Osteocyte (in vitro differentiated cells): ENCODE measurements at places on chromosomes 7 and 10.
A peak's percentile ranks its signal among the peaks of the same experiment; 100 is the strongest.

GRCh38 chr7:103574576-103574975 is 128.6 kb upstream of the SLC26A5 start:
- H3K4me1 ChIP-seq, result peaks cover 2% of the 10 kb centered on the region
- H3K27me3 ChIP-seq, result no peaks in the 10 kb centered on the region
- no peak for DNase-seq
- no peak overlapping the region for H3K4me3 ChIP-seq

DNA sequence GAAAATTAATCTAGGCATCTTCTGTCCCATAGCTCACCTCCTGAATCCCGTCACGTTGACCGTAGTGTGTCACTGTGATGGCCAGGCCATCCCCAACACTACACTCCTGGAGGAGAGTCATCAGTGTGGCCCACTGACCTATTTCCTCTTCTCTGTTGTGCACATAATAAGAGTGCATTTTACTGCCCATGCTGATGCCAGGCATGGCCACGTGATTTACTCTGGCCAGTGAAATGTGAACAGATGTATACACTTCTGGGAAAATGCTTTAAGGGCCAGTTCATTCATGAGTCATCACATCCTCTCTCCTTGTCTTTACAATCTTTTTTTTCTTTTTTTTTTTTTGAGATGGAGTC is 101.9 kb upstream of the PIP4K2A start:
- H3K27me3 ChIP-seq, result no peaks in the 10 kb centered on the region
- no peak overlapping the region for H3K4me3 ChIP-seq
- H3K27ac ChIP-seq, result peak overlapping the region; percentile 94
- no peak for DNase-seq

GRCh38 chr7:5709347-5709950 is 72.0 kb downstream of the RNF216 start:
- H3K36me3 ChIP-seq, result peaks cover 53% of the 10 kb centered on the region
- peaks cover 20% of the 10 kb centered on the region for H3K4me1 ChIP-seq
- DNase-seq, result no peak
- no peaks in the 10 kb centered on the region for H3K27me3 ChIP-seq

DNA sequence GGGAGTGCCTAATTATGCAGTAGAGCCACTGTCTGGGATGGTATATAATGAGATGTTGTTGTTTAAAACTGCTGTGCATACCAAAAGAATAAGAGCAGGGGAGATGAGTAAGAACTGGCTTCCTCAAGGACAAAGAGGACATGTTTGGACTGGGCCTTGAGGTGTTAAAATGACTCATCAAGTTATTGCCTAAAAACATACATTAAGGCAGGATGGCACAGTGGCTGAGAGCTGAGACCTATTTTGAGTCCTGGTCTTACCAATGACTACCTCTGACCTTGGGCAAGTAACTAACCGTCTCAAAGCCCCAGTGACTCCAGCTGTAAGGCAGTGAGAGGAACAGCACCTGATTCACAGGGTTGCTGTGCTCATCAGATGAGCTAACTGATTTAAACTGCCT is 71.1 kb downstream of the CFAP58 start:
- DNase-seq, result no peak
- no peak overlapping the region for H3K27ac ChIP-seq
- no peaks in the 10 kb centered on the region for H3K36me3 ChIP-seq
- peaks cover 4% of the 10 kb centered on the region for H3K27me3 ChIP-seq
- no peaks in the 10 kb centered on the region for H3K4me1 ChIP-seq
- H3K4me3 ChIP-seq, result no peak overlapping the region

DNA sequence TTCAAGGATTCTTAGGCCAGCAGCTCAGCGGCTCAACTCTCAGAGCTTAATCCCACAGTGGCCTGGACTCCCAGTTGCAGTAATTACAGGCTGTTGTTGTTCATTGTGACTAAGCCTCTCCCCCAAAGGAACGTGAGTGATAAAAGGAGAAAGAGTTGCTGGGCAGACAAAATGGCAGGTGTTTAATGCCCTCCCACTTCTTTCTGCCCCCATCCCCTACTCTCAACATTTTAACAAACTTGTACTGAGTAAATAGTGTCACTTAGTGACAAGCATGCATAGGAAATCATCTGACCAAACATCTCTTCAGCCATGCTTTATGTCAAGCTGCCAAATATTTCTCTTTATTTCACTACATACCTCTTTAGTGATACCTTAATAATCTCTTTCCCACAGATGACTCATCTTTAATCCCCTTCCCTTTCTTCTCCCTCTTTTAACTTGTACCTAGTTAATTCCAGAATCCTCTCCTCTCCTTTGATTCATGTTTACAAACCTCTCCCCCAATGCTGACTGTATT is 12.4 kb upstream of the MTERF1 start:
- no peak overlapping the region for H3K4me3 ChIP-seq
- H3K36me3 ChIP-seq, result no peaks in the 10 kb centered on the region

- peaks cover 7% of the 10 kb centered on the region for H3K36me3 ChIP-seq
- H3K4me3 ChIP-seq, result no peak overlapping the region
- DNase-seq, result no peak
- no peak overlapping the region for H3K27ac ChIP-seq
- no peaks in the 10 kb centered on the region for H3K27me3 ChIP-seq
Measured at GRCh38 chr7:133491846-133492652, 239.2 kb downstream of the EXOC4 start.

GRCh38 chr10:11682851-11683250 is 59.3 kb upstream of the ECHDC3 start:
- H3K4me3 ChIP-seq, result no peak overlapping the region
- H3K36me3 ChIP-seq, result no peaks in the 10 kb centered on the region
- H3K4me1 ChIP-seq, result peaks cover 6% of the 10 kb centered on the region
- no peak overlapping the region for H3K27ac ChIP-seq

- no peaks in the 10 kb centered on the region for H3K36me3 ChIP-seq
- no peaks in the 10 kb centered on the region for H3K4me1 ChIP-seq
- DNase-seq, result no peak
- no peak overlapping the region for H3K4me3 ChIP-seq
- no peak overlapping the region for H3K27ac ChIP-seq
- no peaks in the 10 kb centered on the region for H3K27me3 ChIP-seq
Measured at GRCh38 chr10:123804716-123805115, 86.9 kb downstream of the CPXM2 start.

GRCh38 chr7:32347244-32347828 is 142.8 kb downstream of the LSM5 start:
- no peaks in the 10 kb centered on the region for H3K4me1 ChIP-seq
- H3K27ac ChIP-seq, result no peak overlapping the region
- no peaks in the 10 kb centered on the region for H3K36me3 ChIP-seq
- no peak overlapping the region for H3K4me3 ChIP-seq
- H3K27me3 ChIP-seq, result peaks cover 13% of the 10 kb centered on the region

GRCh38 chr10:28127881-28128280 is 129.0 kb upstream of the ODAD2 start:
- H3K4me3 ChIP-seq, result no peak overlapping the region
- no peaks in the 10 kb centered on the region for H3K27me3 ChIP-seq
- peaks cover 16% of the 10 kb centered on the region for H3K4me1 ChIP-seq
- H3K36me3 ChIP-seq, result peaks cover 56% of the 10 kb centered on the region
- DNase-seq, result no peak

GRCh38 chr10:71435571-71436267 is 39.0 kb downstream of the CDH23 start:
- H3K4me3 ChIP-seq, result no peak overlapping the region
- peaks cover 39% of the 10 kb centered on the region for H3K27me3 ChIP-seq
- H3K27ac ChIP-seq, result no peak overlapping the region
- no peaks in the 10 kb centered on the region for H3K36me3 ChIP-seq

- H3K27ac ChIP-seq, result peak overlapping the region; percentile 98
- peaks cover 12% of the 10 kb centered on the region for H3K36me3 ChIP-seq
- no peak for DNase-seq
- H3K4me1 ChIP-seq, result peaks cover 55% of the 10 kb centered on the region
- H3K27me3 ChIP-seq, result no peaks in the 10 kb centered on the region
- peak overlapping the region; percentile 82 for H3K4me3 ChIP-seq
Measured at GRCh38 chr10:103915796-103916195, 2.2 kb downstream of the STN1 start.

GRCh38 chr7:151895631-151896031 is 18.7 kb upstream of the PRKAG2 start:
- peaks cover 57% of the 10 kb centered on the region for H3K27me3 ChIP-seq
- H3K36me3 ChIP-seq, result no peaks in the 10 kb centered on the region
- peaks cover 5% of the 10 kb centered on the region for H3K4me1 ChIP-seq
- no peak overlapping the region for H3K4me3 ChIP-seq
- no peak overlapping the region for H3K27ac ChIP-seq

GRCh38 chr7:150338166-150338829 is 3.1 kb downstream of the RARRES2 start:
- no peak overlapping the region for H3K4me3 ChIP-seq
- peaks cover 27% of the 10 kb centered on the region for H3K27me3 ChIP-seq
- H3K27ac ChIP-seq, result no peak overlapping the region
- no peak for DNase-seq
- H3K4me1 ChIP-seq, result peaks cover 6% of the 10 kb centered on the region

- peaks cover 50% of the 10 kb centered on the region for H3K4me1 ChIP-seq
- H3K36me3 ChIP-seq, result no peaks in the 10 kb centered on the region
- peak overlapping the region; percentile 94 for H3K27ac ChIP-seq
- H3K27me3 ChIP-seq, result no peaks in the 10 kb centered on the region
- H3K4me3 ChIP-seq, result no peak overlapping the region
Measured at GRCh38 chr10:29804025-29804852, 169.5 kb upstream of the SVIL start.

DNA sequence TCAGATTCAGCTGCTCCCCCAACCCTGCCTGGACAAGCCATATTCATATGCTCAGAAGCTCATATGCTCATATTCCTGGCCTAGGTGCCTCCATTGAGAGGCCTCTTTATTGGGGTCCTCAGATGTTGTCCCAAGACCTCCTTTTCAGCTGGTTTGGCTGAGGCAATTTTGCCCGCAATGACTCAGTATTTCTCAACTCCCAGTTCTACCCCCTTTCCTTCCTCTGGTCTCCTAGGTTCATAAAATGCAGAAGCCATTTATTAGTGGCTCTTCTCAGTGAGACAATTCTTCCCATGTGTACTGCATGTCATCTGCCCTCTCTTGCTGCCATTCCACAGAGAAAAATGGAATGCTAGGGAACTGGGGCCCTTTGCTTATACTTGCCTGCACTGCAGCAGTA is 110.7 kb downstream of the INHBA start:
- no peak for DNase-seq
- H3K4me1 ChIP-seq, result no peaks in the 10 kb centered on the region
- no peak overlapping the region for H3K27ac ChIP-seq
- no peak overlapping the region for H3K4me3 ChIP-seq
- peaks cover 6% of the 10 kb centered on the region for H3K36me3 ChIP-seq

DNA sequence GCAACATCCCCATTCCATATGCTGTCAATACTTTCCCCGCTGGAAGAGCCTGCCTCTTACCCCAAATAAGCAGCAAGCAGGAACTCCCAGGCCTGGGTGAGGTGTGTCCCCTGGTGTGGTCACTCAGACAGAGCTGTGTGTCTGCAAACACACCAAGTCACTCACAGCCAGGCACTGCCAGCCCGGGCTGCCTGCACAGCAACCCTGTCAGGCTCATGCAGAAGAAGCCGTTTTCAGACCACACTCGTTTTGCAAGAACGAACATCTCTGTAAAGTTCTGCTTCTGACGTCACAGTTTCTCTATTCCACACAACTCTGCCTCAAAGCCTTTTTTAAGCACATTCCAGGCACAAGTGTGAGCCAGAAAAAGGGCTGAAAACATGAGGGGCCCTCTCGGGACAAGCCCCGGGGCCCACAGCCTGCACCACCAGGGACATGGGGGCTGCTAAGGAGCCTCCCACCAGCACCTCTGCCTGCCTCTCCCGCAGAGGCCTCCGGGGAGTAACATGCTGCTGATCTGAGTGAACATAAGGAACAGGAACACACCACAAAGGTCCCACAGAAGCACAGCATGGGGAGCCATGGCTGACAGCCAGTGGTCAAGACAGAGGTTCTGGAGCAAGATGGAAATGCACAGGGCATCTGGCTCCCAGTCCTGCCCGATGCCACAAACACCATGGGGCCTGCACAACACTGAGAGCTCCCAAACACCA is 11.4 kb downstream of the PTPRN2 start:
- H3K27me3 ChIP-seq, result no peaks in the 10 kb centered on the region
- no peak overlapping the region for H3K4me3 ChIP-seq
- H3K27ac ChIP-seq, result no peak overlapping the region
- H3K36me3 ChIP-seq, result no peaks in the 10 kb centered on the region

GRCh38 chr7:34747867-34748727 is 90.1 kb downstream of the NPSR1 start:
- H3K4me3 ChIP-seq, result no peak overlapping the region
- H3K4me1 ChIP-seq, result peaks cover 13% of the 10 kb centered on the region

DNA sequence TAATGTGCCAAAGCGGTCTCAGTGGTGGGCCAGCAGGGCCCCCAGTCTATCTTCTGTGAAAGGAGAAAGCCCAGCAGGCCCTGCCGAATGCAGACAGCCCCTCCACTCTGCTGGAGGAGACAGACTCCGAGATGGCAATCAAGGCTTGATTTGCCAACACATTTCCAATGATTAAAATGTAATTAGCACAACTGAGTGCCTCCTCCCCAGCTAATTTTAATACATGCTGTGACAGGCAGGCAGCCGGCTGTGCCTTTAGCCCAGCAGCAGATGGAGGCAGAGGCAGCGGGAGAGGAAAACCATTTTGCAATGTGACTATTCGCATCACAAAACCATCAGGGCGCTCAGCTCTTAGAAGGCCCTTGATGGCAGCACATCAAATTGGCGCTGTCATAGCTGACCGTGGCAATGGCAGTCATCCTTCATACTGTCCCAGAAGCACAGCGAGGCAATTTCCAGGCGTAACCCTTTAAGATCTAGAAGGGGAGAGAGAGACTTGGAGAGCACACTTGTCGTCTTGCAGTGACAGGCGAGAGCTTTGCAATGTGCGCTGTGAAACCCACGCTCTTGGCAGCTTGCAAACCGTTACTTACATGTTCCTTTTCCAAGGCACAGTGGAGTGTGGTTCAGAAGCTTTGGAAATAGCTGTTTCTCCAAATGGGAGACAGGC is 714.8 kb upstream of the GALNT17 start:
- DNase-seq, result no peak
- H3K27ac ChIP-seq, result no peak overlapping the region
- H3K4me1 ChIP-seq, result no peaks in the 10 kb centered on the region

DNA sequence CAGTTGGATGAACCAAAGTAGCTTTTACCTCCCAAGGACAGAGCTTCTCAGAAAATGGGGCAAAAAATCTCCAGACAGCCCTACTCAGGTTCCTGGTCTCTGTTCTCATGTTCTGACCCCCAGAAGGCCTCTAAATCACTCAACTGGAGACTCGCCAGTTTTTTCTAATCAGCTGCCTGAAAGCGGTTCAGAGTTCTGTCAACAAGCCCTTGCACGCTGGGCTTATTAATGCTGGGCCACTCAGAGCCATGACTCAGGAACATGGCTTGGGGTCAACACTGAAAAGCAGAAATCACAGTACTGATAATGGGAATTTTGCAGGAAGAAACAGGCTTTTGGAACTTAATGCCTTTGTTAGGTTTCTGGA is 15.3 kb downstream of the ECHDC3 start:
- peaks cover 13% of the 10 kb centered on the region for H3K4me1 ChIP-seq
- H3K4me3 ChIP-seq, result no peak overlapping the region
- H3K27me3 ChIP-seq, result no peaks in the 10 kb centered on the region
- DNase-seq, result no peak
- H3K36me3 ChIP-seq, result no peaks in the 10 kb centered on the region

DNA sequence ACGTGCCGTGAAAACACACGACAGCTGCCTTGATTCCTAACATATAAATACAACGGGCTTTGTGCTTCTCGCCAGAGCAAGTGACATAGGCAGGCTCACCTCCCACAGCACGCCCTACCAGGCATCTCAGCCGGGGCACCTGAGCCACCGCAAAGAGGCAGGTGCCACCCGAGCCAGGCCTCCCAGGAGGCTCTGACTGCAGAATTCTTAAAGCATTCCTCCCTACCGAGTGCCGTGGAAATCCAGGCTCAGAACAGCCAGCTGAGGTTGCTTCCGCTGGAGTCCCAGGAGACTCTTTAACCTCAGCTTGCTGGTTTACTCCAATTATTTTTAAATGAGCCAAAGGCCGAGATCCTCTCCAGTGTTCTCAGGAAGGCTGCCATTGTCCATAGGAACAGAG is 206.5 kb downstream of the USP6NL start:
- no peak for DNase-seq
- H3K27ac ChIP-seq, result no peak overlapping the region
- no peaks in the 10 kb centered on the region for H3K36me3 ChIP-seq
- no peaks in the 10 kb centered on the region for H3K27me3 ChIP-seq
